ENCODE measurements at places on chromosomes 13 and 19.

- DNase-seq: no peak
Observed at GRCh38 chr19:3053218-3053621, 9.1 kb downstream of the TLE5 start.

GRCh38 chr13:76533251-76533650 lies 353.0 kb downstream of the KCTD12 start:
- DNase-seq: no peak

DNA sequence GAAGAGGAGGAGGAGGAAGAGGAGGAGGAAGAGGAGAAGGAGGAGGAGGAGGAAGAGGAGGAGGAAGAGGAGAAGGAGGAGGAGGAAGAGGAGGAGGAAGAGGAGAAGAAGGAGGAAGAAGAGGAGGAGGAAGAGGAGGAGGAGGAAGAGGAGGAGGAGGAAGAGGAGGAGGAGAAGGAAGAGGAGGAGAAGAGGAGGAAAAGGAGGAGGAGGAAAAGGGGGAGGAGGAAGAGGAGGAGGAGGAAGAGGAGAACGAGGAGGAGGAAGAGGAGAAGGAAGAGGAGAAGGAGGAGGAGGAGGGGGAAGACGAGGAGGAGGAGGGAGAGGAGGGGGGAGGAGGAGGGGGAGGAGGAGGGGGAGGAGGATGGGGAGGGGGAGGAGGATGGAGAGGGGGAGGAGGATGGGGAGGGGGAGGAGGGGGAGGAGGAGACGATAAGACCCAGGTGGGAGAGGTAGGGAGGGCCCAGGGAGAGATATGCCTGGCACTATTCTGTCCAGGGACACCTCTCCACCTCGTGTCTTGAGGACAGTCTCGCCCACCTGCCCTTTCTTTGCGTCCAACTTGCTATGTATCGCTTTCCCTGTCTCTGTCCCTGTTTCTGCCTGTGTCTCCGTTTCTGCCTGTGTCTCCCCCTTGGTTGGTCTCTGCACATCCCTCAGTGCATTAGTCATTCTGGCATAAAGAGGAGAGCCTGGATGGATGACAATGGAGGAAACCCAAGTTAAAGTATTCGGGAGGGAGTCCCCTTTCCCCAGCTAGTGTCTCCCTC lies 7.1 kb upstream of the KLK5 start:
- DNase-seq: no peak

DNA sequence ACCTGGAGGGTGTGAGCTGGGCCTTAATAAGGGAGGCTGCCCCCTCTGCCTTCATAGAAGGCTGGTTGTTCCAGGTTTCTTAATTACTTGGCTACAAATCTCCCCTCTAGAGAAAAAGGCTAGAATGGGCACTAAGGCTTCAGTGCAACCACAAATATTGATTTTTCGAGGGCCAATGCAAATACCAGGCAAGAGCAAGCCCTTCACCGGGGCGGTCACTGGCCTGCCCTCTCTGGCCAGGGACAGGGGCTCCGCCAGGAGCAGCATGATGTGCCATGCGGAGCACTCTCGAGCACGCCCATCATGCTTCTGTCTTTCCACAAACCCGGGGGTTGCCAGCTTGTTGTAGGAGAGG lies 127.8 kb upstream of the SPACA7 start:
- no peak for DNase-seq

DNA sequence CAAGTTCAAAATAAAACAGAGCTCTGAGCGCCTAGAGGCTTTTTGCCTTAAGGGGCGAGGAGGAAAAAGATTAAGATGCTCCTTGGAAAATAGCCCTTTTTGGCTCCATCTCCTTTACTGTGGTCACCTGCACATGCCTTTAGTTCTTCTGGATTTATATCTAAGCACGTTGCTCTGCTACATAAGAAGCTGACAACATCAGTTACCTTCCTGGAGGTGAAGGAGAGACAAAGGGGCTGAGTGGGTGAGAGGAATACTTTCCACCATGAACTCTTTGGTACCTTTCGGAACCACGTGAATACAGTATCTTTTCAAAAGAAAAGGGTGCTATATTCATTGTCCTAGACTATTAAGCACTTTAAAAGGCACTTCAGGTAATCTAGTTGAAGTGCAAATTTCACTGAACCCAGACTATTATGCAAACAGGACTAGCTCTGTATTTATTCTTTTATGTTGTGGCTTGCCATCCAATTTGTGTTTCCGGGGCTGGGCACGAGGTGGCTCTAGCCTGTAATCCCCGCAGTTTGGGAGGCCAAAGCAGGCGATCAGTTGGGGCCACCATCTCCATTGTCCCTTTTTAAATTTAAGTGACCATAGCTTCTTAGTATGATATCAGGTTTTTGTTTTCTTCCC lies 201.5 kb downstream of the TM9SF2 start:
- no peak for DNase-seq

- no peak for DNase-seq
Observed at GRCh38 chr19:32067685-32068084, 277.7 kb upstream of the ZNF507 start.

GRCh38 chr19:2168619-2169424 lies 5.1 kb downstream of the DOT1L start:
- DNase-seq: peak; percentile 73

DNA sequence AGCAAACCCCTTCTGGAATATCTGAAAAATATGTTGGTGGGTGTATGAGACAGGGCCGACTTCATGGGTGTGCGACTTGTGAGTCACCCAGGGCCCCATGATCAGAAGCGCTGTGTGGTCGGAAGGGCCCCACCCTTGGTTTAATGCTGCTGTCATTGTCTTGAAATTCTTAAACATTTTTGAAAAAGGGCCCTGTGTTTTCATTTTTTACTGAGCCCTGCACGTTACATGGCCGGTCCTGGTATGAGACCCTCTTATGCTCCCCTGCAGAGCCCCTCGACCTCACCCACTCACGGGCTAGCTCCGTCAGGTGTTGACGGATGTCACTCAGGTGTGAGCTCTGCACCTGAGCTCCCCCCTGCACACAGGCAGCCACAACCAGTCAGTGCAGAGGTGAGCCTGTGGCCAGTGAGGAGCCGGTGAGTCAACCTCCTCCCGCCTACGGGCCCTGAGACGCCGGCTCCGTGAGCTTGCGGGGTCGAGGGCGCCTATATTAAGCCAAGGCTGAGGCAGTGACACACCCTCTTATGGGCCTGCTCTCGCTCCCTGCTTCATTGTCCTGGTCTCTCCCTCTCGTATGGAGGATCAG lies 27.7 kb downstream of the GADD45B start:
- no peak for DNase-seq

- DNase-seq: no peak
Observed at GRCh38 chr13:110914081-110914330, 863 bp downstream of the ANKRD10 start.

DNA sequence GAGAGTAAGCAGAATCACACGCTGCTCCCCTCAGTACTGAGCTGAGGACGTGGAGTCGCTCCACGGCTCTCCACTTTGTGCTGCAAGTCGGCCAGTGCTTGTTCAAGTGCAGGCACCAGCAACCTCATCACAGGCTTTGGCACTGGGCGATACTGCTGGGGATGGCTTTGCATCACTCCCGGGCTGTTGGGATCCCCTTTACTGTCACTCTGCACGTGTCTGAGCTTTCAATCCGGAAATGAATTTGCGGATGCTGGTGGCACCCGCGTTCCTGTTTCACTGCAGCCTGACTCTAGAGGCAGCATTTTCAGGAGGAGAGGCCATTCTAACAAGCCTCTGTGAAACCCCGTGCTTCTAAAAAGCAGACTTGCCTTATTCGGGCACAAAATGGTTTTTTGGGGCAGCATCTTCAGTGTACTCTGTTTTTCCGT lies 19.1 kb downstream of the SMARCA4 start:
- DNase-seq: no peak

- DNase-seq: no peak
Observed at GRCh38 chr13:51347099-51347498, 7.6 kb downstream of the SERPINE3 start.

DNA sequence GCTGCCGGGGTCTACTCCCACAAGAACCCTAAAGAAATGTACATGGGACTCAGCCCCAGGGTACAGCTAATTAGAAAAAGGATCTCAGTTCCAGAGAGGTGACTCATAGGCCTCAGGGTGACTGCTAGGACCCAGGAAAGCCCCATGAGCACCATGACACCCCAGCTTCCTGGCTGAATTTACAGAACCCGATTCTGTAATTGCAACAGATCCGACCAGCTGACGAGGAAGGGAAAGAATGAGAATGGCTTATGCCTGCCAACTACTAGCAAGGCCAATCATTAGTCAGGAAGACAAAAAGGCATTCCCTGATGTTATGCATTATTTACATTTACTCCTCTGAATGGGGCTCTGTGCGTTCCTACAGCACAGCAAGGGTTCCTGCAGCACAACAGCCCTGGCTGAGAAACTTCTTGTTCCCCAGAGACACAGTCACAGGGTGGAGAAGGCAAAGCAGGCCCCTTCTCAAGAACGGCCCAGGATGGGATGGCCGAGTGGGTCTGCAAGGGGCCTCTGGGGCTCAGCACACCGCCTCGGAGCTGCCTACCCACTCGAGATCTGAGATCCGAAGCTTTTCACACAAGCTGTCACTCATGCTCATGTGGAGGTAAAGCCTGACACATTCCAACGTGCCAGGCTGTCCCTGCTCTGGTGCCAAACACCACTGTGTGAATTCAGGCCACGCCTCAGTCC lies 27.2 kb downstream of the PBX4 start:
- DNase-seq: no peak

DNA sequence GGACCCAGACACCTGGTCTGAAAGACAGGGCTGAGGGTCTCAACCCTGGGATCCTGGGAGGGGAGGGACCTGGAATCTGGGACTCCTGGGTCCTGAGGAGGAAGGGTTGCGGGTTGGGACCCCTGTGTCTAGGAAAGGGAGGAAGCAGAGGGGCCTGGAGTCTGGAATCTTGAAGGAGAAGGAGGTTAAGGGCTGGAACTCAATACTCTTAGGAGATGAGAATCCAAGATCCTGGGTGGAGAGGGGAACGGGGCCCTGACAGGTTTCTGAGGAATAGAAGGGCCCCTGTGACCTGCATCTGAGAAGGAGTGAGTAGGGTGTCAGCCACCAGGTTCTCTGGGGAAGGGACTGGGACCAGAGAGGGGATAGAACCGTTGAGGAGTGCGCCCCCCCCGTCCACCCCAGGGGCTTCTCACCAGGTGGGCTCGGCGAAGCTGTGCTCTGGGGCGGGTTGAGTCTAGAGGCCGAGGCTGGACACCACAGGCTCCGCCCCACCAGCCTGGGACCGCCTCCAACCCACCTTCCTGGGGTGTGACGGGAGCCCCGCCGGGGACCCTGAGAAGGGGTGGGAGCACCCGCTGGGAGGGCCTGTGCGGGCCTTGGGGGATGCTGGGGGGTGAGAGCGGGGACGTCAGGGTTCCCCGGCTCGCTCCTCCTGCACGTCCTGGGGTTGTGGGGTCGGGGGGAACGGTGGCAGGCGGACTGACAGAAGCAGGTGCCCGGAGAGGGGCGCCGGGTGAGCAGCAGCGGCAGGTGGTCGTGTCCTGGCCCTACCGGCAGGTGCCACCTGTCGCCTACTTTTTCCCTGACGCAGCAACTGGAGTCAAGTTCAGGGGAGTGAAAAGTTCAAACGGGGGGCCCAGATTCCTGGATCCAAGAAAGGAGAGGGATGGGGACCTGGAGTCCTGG lies at the start of gene MAMSTR:
TSS of gene MAMSTR (minus strand) at position 463 of the 909 bp plus-strand sequence. CDS start 694 bp downstream, outside the sequence.
- DNase-seq: peak; percentile 76
